ENCODE measurements at places on chromosomes 2 and 18.

GRCh38 chr2:120885321-120885720, 149.7 kb downstream of the GLI2 start:
- no peak for DNase-seq

DNA sequence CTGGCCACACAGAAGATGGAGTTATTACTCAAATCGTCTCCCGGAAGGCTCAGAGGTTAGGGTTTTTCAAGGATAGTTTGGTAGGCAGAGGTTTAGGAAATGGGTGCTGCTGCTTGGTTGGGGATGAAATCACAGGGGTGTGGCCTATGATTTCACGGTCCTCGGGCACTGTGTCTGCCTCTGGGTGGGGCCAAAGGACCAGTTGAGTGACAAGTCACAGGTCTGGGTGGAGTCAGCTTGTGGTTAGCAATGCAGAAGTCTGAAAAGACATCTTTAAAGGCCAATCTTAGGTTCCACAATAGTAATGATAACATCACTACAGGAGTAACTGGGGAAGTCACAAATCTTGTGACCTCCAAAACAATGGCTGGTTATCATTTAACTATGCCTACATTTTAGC, 387.8 kb downstream of the ZNF521 start:
- no peak for DNase-seq

DNA sequence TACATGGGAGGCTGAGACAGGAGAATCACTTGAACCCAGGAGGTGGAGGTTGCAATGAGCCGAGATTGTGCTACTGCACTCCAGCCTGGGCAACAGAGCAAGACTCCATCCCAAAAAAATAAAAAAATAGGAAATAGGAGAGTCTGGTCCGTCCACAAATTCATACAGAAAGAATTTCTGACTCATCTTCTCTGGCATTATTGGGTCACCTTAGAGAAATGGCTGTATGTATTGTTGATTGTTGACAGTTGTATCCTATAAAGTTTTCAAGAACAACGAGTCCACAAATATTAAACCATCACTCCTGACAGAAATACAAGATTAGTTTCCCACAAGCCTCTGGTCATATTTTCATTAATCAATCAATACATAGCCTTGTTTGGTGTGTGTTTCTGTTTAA, 20.4 kb downstream of the RBM43 start:
- DNase-seq = no peak

DNA sequence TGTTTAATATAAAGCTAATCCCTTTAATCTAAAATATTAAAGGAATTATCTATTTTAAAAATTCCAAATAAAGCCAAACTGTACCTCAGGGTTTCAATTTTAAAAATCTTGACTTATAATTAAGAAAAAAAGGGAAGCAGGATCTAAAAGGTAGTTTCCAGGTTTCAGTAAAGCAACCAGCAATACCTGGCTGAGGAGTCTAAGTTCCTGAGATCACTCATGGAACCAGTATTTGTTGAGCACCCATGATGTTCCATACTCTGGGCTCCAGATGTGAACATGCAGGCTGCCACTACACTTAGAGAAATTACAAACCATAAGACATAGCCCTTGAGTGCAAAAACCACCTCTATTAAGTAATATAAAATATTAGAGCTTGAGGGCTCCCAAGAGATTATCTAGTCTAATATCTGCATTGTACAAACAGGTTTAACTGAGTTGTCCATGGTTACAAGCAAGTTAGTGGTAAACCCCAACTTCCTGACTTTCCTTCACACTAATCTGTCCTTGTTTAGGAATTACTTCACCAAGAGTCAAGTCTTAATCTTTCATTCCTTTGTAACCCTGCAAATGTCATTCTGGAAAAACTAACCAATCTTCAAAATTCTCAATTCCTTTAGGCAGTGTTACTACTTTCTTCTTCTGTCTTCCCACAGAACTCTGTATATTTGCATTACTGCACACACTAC, 49.2 kb downstream of the CLASP1 start:
- no peak for DNase-seq

GRCh38 chr2:121282800-121283385, 2.1 kb downstream of the TFCP2L1 start:
- no peak for DNase-seq

DNA sequence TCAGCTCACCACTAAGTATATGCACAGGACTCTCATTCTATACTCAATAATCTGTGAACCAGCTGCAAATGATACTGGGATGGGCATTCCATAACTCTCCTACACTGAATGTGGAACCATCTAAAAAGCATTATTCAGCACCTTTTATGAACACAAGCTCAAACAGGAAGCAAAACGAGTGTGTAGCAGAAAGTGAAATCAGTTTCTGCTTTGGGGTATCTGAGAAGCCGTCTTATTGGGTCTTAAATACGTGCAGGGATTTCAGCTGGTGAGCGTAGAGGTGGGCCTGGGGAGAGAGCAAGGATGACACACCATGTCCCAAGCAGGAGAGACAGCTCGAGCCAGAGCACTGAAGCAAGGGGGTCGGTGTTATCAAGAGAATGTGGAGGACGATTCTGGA, 120.0 kb upstream of the TTN start:
- DNase-seq = no peak

GRCh38 chr2:42092084-42092996, 44.5 kb downstream of the PKDCC start:
- DNase-seq = peak; percentile 55

- no peak for DNase-seq
Measured at GRCh38 chr2:106941372-106941993, 55.5 kb upstream of the ST6GAL2 start.

- DNase-seq = no peak
Measured at GRCh38 chr2:33421820-33422219, 54.6 kb upstream of the RASGRP3 start.

DNA sequence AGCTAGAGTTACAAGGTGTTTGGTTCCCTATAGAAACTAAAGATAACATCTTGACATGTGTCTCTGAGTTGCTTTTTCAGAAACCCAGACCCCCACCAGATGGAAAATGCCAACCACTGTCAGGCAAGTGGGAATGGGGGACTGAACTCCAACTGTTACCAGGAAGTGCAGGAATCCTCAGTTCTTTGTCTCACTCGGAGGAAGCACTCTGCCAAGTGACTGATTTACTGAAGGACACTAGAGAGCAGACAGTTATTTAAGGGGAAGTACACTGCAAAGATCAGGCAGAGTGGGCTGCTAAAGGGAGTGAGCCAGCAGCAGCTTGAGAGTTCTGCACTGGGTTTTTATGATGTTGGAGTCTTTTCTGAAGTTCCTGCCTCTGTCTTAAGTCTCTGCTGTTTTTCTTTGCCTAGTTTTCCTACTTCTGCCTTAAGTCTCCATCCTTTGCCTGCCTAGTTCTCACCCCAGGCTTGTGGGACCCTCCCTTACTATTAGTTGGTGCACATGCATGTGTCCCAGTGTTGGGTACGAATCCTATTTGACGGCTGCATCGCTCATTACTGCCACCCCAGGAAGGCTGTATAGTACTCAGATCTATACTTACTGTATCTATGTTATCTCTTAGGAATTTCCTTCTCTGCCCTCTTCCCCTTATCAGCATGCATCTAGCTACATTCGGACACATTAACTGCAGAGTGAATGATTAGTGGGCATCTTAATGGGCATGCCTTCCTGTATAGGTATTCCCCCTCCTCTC, 97.1 kb downstream of the TEX51 start:
- no peak for DNase-seq

- no peak for DNase-seq
Measured at GRCh38 chr2:146776596-146776995, 1068.2 kb upstream of the ACVR2A start.

- no peak for DNase-seq
Measured at GRCh38 chr2:202510911-202511310, 123.9 kb upstream of the FAM117B start.

- DNase-seq = no peak
Measured at GRCh38 chr2:227127201-227127600, 36.8 kb downstream of the COL4A4 start.
